ENCODE measurements at places on chromosomes 11 and 22.

DNA sequence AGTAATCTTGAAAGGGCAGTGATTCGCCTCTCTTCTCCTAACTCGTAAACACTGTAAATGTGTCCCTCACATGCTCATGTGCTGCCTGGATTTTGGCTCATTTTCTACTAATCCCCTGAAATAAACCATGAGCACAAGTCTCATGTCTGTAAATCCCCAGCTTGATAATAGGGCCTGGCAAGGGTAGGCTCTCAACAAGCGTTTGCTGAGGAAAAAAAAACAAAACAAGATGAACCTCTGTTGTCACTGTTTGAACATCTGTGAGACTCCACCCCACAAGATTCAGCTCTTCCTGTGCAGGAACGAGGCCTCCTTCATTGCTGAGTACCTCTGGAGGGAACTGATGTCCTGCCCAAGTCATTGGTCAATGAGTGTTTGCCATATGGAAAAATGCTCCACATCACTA, 4.5 kb upstream of the CYB5R2 start:
- DNase-seq: no peak

GRCh38 chr11:132054822-132055221, 684.4 kb downstream of the NTM start:
- no peak for DNase-seq

DNA sequence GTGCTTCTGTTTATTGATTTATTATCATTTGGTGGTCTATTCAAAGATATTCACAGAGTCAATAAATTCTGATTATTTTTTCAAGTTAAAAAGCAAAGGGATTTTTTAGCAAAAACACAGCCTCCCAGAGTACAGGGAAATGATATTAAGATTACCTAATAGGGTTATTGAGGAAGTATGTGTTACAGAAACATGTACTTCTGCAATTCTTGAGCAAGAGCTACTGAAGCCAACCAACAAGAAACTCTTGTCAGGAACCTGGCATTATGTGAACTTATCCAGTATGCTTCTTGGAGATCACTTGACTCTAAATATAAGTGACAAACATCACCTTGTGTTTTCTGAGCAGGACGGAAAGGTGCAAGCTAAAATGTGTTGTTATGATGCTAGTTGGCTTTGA, 42.0 kb upstream of the CARD18 start:
- no peak for DNase-seq

- no peak for DNase-seq
These were observed 525.2 kb downstream of the OPCML start for GRCh38 chr11:133007027-133007584.

GRCh38 chr11:74011360-74012073, 2.6 kb upstream of the UCP3 start:
- DNase-seq: no peak

DNA sequence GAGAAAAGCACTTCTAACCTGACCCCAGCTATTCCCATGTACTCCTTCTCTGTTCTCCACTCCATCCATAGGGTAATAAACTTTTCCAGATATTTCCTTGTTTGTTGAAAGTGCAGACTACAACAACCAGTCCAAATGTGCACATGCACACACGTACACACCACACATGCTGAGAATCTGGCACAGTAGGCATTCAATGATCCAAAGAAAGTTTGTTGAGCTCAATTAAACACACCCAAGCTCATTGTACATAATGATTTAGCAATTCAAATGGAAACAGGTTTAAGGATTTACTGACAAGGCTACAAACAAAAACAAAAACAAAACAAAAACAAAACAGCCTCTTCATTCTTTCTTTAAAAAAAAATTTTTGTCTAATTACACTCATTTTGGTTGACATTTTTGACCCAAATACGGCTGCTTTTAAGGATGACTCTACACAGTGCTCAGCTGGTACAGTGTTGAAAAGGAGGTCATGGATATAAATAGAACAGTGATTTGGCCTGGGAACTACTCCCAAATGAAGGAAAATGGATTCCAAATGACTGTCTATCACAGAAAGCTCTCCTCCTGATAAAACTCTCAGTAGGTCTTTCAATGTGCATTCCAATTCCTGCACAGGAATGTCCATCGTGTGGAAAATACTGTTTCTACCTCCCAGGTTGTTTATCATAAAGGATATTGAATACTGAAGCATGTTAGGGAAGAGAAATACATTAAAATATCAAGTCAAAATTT, 232.2 kb downstream of the GUCY1A2 start:
- DNase-seq: no peak

DNA sequence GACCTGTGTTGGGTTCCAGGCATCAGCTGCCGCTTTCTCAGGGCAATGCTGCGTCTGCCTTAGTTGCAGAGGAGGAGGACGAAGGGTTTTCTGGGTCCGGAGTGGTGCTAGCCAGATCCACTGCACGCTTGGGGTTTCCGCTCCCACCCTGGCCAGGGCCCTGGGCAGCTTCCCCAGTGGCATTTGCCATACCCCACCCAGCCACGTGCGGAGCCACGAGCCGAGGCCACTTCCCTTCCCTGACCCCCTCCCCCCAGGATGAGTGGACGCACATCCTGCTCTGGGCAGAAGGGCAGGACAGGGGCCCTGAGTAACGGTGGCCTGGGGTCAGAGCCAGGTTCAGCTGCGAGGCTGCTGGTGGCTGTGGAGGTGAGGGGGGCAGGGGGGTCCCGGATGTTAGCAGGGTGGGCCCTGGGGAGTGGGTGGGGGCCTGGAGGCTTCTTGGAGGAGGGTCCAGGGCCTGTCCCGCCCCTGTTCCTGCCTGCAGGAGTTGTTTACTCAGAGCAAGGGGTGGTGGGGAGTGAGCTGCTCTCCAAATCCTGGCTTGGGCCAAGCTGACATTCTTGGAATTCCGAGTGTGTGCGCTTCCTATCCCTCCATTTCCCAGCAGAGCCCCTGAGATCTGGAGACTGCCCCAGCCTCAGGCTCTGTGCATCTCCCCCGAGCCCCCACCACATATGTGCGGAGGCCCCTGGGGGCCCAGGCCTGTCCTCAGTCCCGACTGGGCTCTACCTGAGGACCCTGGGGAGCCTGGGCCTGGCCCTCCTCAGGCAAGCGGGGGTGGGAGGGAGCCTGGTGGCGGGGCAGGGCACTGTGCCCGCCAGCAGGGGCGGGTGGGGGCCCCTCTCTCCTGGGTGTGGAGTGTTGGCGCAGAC, 1.4 kb downstream of the TSPAN4 start:
- DNase-seq: no peak

DNA sequence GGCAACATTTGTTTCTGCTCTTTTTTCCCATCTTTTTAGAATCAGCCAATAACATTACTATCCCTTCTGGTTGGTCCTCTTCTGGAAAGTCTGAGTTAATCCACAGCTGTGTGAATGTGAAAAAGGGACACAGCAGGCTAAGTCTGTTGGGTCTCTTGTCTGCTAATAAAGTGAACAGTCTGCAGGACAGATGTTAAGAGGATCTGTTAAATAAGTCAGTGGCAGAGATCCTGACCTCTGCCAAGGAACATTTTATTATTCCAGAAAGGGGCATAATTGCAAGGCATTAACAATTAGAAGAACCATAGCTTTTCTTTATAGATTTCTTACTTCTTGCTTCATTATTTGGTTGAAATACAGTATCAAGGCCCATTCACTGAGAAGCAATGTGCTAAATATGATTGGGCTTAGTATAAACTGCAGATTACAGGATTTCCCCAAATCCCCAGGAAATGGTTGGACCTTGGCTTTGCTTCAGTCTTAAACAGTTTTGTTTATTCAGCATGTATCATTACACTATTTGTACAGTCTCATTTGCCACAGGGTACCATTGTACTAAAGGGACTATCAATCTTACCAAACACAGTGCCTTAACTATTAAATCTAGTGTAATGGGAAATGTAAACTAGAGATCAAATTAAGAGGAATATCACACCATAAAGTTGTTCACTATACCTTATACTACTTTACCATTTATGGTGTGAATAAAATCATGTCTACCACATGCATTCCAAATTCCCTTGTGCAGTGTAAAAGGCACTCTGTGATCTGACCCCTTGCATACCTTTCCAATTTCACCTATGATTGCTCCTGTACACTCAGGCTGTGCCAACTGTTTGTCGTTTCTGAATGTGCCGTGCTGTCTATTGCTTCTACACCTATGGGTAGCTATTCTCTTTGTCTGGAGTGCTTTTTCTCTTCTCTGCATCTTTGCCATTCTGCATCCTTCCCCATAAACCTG, 274.0 kb downstream of the SOX6 start:
- DNase-seq: no peak

DNA sequence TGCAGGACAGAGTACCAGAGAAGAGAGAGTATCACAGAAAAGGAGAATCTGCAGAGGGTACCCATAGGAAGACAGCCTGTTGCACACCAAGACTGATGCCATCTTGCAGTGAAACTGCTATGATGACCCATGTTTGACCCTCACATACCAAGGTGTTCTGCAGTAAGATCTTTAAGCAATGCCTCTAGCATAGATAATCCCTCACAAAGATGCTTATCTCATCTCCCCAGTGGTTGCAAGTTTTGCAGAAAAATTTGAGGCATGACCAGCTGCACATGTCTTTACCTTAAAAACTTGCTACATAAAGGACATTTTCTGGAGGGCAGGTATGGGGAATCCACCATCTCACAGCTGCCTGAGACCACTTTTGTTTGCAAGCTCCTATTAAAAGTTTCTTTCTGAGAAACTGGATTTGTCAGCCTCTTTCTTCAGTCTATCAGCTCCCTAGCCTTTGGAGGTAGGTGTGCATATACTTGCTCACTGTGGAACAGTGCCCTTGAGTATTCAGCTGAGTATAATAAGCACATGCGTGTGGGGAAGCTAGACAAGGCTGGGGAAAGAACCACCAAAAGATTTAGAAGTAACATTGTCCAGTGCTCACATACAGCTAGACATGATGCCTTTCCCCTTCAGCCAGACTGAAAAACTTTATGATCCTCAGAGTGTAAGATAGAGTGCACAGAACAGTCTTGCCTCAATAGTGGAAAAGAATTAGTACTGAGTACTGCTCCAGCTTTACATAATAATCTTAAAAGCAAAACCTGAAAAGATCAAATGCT, 100.3 kb upstream of the TEAD1 start:
- DNase-seq: no peak

- no peak for DNase-seq
These were observed 121.6 kb downstream of the BUD13 start for GRCh38 chr11:116651098-116651736.

GRCh38 chr11:24896118-24896835, 399.4 kb downstream of the LUZP2 start:
- DNase-seq: no peak

GRCh38 chr22:19085233-19085718, 36.9 kb downstream of the DGCR2 start:
- no peak for DNase-seq

- no peak for DNase-seq
These were observed 37.2 kb downstream of the RPS6KA4 start for GRCh38 chr11:64396079-64396591.

DNA sequence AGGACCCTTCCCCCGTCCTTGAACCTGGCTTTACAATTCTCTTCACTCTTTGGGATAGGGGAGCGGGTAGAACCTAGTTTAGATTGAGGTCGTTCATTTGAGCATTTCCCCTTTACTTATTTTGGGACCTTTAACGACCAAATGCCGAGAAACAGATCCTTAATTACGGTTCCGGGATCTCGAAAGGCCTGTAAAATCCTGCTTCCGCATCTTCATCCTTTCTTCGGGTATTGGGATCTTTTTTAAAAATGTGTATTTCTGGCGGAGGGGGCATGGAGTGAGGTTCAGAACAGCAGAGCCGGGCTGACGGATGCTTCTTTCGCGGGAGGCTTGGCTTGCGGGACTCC, 395 bp upstream of the HIPK3 start:
- DNase-seq: no peak

DNA sequence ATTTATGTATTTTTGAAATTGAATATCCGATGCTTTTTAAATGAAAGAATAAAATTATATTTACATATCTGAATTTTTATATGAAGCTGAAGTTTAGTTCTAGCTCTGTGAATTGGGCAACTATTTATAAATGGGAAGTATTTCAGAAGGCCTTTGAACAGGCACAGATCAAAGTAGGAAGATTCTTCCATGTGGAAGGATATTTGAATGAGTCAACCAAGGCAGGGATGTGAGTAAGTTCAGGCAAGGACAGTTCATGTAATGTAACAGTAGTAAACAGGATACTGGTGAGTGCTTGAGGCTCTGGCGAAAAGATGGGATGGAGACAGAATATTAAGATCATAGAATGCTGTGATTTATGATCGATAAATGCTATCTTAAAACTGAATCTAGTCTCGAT, 417.8 kb upstream of the CCDC179 start:
- no peak for DNase-seq

GRCh38 chr11:74050465-74050864, 41.6 kb upstream of the UCP3 start:
- DNase-seq: no peak

- DNase-seq: no peak
These were observed 642 bp upstream of the SIK2 start for GRCh38 chr11:111601636-111601978.

DNA sequence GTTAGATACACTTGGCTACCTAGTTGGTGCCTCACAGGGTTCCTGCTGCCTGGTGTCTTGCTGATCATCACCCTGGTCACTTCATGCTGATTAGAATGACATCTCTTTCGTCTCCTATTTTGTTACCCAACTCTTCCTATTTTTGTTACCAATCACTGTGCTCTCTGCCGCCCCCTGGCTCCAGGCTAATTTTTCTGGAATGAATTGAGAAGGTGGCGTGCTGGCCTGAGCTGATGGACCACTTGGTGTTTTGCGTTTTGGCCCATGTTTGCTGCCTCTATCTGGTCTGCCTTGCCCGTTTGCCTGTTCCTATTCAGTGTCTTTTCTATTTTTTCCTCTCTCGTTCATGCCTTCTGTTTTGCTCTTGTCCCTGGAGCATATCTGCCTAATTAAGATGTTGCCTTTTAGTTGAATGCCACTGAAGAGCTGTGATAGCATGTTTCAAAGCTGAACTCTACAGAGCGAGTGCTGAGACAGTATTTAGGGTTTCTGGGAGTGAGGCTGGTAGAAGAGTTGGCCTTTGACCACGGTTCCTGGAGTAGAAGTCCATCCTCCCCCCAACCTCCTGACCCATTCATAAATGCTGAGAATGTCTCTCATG, 5.9 kb upstream of the ATF4 start:
- peak; percentile 72 for DNase-seq

- no peak for DNase-seq
These were observed 107.3 kb downstream of the ETS1 start for GRCh38 chr11:128480066-128480465.

- DNase-seq: peak; percentile 37
These were observed 33.0 kb upstream of the APOBEC3A start for GRCh38 chr22:38924347-38924952.

DNA sequence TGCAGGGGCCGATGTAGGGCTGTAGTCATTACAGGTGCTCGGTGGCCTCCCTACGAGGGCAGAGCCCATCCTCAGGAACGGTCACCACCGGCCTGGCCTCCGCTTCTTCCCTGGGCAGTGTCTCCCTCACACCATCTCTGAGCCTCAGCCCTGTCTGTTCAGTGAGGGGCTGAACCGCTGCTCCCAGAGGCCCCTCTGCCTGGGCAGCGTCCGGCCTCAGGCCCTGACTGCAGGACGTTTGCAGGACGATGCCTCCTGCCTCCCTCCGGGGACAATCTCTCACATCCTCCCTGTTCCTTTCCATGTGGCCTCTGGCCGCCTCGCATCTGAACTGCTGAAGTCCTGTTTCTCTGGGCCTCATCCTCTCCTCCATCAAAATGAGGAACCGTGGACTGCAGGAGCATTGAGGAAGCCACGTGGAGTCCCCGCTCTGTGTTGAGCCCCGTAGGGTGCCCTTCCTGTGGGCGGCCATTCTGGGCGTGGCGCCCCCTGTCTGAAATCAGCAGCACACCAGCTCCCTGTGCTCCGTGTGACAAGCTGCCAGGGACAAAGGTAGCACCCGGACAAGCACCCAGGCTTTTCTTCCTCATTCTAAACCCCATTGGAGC, 933.5 kb downstream of the BRD1 start:
- DNase-seq: no peak

GRCh38 chr11:45802531-45803317, 2.2 kb upstream of the SLC35C1 start:
- DNase-seq: no peak

Data from BE2C (cell line).